ENCODE measurements at places on chromosomes 5 and 9.

- peak; percentile 23 for DNase-seq
Observed at GRCh38 chr5:57181154-57181553, 7.3 kb downstream of the GPBP1 start.

DNA sequence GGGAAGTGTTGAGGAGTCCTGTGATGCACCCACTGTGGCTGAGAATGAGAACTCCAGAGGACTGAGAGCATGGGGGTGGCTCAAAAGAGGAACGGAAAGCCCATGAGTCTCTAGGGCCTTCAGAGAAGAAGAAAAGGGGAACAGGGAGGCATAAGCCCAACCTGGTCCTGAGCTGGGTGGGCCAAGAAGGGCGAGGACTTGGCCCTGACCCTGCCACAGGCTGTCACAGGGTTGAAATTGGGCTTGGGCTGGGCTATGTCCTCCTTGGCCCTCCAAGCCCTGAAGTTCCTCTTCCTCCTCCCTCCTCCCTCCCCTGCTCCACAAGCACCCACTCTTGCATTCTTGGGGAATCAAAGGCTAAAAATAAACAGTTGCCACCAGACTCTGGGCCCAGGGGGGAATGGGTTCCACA is 49.3 kb upstream of the PPARGC1B start:
- DNase-seq = no peak

GRCh38 chr9:35232867-35233544 is 71.2 kb downstream of the UNC13B start:
- DNase-seq = no peak

DNA sequence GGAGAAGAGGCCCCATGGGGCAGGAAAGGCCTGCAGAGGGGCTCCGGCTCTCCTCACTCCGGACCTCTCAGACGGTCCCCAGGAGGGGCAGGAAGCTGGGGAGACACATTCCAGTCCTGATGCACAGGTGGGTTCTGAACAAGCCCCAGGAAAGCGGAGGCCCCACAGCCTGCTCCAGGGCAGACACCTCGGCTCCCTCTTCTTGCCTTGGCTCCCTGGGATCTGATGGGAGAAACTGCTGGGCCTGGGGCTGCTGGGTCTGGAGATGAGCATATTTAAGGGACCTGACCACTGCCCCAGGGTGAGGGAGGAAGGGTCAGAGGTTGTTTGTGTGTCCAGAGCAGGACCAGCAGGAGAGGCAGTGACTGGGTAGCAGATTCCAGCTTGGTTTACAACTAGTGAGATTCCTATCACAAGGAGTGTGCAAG is 1.2 kb downstream of the CORO2A start:
- no peak for DNase-seq

GRCh38 chr5:114782869-114783268 is 386.8 kb downstream of the TRIM36 start:
- DNase-seq = no peak

DNA sequence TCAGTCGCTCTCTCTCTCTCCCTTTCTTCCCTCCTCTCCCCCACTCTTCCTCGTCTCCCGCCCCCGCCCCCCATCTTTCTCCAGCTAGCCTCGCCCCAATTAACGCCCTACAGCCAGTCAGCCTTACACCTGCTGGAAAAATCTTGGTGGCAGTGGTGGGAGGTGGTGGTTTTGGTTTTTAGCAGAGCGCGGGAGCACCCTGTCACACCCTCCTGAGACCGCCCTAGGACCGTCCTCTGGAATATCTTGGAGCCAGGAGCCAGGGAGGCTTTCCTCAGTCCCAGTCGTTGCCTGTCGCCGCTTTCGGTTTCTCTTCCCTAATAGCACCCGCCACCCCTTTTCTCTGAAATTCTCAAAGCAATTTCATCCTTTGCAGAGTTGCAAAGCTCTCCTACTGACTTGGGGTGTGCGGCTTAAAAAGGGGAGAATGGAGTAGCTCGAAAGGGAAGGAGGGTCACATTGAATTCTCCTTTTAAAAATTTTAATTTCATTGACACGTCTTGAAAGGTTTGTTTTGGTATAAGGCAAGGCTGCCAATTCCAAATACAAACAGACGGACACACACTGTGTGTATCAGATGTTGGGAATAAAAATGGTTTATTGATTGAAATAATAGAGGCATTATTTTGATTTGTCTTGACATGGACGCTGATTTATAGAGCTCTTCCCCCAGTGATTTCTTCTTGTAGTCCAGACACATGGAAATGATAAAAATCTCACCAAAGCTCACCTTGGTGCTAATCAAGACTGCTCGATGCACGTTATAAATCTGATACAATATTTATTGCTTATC is 301.3 kb downstream of the PARP8 start:
- peak; percentile 3 for DNase-seq

DNA sequence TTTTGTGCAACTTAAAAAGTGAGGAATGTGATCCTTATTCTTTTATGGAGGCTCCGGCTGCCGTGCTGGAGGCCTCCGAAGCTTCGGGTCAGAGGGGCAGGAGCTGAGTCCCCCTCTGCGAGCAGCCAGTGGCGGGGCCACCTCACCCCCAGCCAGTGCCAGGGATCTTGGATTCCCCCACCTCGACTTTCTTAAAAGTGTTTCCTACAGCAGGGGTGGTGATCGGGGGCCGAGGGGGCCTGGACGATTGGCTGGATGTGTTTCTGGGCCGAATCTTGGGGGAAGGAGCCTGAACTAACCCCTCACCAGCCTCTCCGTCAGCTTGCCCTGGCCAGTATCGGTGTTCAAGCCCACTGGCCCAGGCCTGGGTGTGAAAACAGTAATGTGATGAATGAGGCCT is 92.2 kb upstream of the LMX1B start:
- DNase-seq = no peak
